Stimulated activated CD4-positive, alpha-beta T cell treated with anti-CD3 and anti-CD28 coated beads, Interleukin-1b, Interleukin-23, amount 100 ng/mL, for 1 hour (primary cell): ENCODE measurements at places on chromosomes 5 and 9.

DNA sequence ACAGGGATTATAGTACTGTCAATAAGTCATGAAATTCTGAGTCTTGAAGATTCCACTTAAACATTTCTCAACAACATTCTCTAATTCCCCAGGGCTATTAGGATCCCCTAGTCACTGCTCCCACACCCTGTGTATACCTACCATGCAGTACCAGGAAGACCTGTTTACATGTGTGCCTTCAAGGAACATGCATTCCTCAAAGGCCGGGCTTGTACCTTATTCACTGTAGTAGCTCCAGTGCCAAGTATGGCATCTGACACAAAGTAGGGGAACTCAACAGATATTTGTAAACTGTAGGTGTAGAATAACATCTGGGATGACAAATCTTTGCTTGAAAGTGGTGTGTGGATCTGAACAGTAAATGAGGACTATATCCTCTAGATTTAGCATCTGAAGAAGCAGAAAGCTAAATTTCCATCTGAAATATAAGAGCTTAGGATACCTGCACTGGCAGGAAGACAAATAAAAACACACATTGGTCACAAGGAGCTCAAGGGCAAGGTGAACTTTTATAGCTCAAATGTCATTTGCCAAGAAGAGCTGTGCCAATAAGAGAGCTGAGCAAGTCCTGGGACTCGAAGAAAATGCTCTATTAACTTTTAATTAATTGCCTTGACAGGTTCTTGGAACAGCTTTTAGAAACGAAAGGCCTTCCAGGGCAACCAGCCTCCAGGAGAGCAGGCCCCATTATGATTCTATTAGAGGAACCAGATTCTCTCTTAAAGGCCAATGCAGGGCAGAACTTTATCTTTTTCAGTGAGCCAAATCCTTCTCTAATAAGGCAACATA lies 52.3 kb upstream of the MYOT start:
- no peak for DNase-seq

DNA sequence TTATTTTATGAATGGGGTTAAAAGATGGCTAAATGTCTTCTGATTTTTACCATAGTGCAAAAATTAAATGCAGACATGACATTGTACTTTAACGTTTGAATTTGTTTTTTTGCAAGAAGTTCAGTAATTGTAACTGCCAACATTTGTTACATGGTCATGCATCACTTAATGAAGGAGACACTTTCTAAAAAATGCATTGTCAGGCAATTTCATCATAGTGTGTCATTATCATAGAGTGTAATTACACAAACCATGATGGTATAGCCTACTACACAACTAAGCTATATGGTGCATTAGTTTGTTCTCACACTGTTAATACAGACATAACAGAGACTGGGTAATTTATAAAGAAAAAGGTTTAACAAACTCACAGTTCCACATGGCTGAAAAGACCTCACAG lies 50.0 kb upstream of the NAA35 start:
- DNase-seq, result no peak

DNA sequence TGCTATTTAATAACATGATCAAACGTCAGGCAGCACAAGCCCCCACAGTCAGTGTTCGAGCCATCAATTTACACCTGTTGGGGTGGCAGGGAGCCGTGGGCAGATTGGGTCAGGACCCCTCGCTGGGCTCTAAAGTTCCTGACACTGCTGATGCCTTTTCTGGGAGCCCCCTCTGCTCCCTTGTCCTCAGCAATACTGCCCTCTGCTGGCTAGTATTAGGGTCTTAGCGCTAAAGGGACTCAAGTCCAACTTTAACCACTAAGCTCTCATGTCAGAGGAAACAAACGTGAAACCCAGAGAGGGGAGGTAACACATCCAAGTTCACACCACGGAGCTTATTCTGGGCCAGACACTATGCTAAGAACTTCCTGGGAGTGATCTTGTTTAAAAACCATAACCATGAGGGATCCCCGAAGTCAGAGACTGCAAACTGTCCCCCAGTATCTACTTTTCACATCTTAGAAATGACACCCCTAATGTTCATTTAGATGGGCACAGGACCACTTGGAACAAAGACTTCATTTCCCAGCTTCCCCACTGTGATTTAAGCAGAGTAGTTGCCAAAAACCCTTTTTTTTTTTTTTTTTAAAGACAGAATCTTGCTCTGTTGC lies 20.4 kb downstream of the ANKS6 start:
- no peak for DNase-seq

GRCh38 chr9:91376239-91376638 lies 14.5 kb upstream of the AUH start:
- no peak for DNase-seq

- no peak for DNase-seq
Observed at GRCh38 chr5:158521995-158522394, 577.7 kb downstream of the EBF1 start.
